Cortex of kidney (tissue), 1 donor: ENCODE measurements at places on chromosomes 5 and 9.

GRCh38 chr9:34405719-34406118 lies 29.0 kb upstream of the MYORG start:
- DNase-seq, result no peak

GRCh38 chr5:12214267-12215015 lies 310.2 kb upstream of the CTNND2 start:
- no peak for DNase-seq

DNA sequence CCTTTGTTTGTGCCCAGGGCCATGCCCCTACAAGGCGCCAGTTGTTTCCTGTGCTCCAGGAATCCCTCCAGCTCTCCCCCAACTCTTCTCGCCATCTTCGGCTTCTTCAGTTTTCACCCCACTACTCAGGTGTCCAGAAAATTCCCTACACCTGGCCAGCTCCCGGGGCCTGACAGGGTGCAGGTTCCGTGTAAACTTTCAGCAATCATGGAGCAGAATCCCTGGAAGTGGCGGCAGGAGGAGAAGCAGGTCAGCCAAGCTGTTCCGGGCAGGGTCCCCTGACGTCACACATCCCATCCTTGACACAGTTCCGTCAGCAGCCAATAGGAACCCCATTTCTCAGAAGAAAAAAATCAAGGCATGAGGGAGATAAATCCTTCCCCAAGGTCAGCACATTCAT lies 12.2 kb upstream of the ADGRD2 start:
- no peak for DNase-seq

- DNase-seq, result no peak
Observed at GRCh38 chr9:88938189-88938588, 53.1 kb upstream of the S1PR3 start.

- DNase-seq, result no peak
Observed at GRCh38 chr5:171725205-171725601, 60.4 kb upstream of the SMIM23 start.

DNA sequence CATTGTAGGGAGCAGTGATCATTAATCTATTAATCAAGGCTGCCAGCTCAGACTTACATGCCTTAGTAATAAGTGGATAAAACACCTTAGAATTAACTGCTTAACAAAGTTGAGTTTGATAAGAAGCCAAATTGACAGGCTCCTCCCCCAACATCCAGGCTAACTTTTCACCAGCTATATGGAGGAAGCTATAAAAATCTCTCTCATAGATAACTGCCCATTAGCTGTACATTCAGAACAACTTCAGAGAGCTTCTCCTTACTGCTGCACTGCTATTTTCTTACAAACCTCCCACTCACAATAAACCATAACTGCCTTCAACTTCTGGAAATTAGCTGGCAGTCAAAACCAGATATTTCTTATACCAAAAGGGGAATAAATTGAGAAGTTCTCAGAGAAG lies 364.1 kb downstream of the PRELID2 start:
- no peak for DNase-seq

GRCh38 chr5:35294976-35295375 lies 64.7 kb upstream of the PRLR start:
- no peak for DNase-seq

GRCh38 chr5:92309336-92309991 lies 926.3 kb upstream of the ARRDC3 start:
- DNase-seq, result no peak

- DNase-seq, result no peak
Observed at GRCh38 chr9:20256284-20256948, 365.9 kb downstream of the MLLT3 start.

DNA sequence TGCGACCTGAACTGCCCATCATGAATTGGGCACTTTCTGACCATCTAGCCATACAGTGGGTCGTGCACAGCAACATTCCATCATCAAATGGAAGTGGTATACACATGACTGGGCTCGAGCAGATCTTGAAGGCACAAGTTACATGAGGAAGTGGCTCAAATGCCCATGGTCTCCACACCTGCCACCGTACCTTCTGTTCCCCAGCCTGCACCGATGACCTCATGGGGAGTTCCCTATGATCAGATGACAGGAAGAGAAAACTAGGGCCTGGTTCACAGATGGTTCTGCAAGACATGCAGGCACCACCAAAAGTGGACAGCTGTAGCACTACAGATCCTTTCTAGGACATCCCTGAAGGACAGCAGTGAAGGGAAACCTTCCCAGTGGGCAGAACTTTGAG lies 21.8 kb downstream of the MTMR12 start:
- DNase-seq, result no peak

- no peak for DNase-seq
Observed at GRCh38 chr9:20437476-20437875, 184.8 kb downstream of the MLLT3 start.

DNA sequence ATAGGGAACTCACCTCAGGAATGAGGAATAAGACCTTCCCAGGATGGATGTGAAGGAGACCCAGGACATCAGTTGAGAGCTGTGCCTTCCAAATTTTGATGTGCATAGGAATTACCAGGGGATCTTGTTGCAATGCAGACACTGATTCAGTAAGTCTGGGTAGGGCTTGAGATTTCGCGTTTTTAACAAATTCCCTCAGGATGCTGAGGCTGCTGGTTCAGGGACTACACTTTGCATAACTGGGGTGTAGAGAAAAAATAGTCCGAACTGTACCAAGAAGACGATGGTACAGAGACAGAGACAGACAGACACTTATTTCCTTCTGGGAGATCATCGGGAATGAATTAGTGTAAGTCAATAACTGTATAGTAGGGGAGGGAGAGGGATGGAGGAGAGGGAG lies 82.3 kb upstream of the FREM1 start:
- DNase-seq, result no peak

- no peak for DNase-seq
Observed at GRCh38 chr9:135864447-135865049, 42.8 kb downstream of the CAMSAP1 start.

DNA sequence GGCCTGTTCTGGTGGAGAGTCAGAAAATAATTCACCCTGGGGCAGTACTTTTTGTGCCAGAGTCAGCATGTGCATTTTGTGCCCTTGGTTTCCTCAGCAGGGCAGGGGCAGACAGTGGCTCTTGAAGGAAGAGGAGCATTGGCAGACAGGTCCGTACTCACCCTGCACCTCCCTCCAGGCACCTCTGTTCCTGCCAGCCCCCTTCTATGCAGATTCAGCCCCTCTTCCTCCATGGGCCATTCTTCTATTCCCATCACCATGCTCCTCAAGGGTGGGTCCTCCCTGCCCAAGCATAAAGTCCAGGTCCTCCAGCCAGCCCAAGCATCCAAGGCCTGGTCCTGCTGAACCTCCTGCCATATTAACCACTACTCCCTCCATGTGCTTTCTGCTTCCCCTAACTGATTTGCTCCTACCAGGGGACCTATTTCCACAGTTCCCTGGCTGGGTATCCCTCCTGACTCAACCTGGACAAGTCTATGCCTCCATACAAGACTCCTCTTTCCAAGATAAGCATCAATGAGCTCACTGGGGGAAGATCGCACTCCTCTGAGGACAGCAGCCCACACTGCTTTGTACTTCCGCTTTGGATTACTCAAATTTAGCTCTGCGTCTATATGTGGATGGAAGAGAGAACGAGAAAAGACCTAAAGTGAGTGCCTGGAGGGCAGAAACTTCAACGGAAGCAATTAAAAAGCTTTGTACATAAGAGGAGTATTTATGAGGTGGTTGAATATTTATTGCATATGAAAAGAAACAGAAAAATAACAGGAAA lies 9.3 kb upstream of the ACSL6 start:
- DNase-seq, result no peak

GRCh38 chr9:75504721-75505120 lies 385.8 kb upstream of the PCSK5 start:
- no peak for DNase-seq
